ENCODE measurements at places on chromosomes 2 and 18.

DNA sequence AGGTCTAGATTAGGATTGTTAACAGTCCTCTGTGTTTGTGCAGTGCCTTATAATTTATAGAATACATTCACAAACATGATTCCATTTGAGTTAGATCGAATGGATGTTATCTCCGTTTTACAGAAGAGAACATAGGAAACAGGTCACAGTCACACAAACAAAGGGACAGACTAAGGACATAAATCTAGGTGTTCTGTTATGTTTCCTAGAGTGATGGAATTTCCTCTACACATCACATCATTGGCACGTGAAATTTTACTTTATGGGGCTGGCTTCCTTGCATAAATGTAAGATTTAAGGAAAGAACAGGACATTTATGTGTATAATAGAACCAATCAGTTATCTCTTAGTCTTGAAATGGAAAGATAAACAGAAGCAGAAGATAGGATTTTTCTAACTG is 6.4 kb downstream of the TRIM54 start:
- no peak for DNase-seq

GRCh38 chr2:98608116-98608961 is at the start of the genes COA5 and UNC50:
Gene COA5 (minus strand): TSS chr2:98608512. CDS start chr2:98608405, 107 bp downstream.
Gene UNC50 (plus strand): TSS chr2:98608589. CDS start chr2:98609760, 1,171 bp downstream.
- DNase-seq: peak; percentile 87

DNA sequence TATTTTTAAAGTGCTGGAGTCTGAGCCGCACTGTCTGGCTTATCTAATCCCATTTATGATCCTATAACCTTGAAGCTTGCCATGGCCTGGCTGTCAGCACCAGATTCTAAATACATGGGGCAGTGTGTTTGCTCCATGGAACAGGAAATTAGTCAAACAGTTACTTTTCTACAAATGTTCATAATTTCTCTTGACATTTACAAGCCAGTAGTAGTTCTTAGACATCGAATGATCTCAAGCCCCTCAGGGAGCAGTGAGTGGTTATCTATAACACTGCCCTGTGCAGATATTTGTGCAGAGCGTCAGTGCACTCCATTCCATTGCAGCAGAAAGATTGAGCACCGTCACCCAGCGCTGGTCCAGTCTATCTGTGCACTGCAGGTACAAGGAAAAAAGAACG is 205.2 kb downstream of the AGPS start:
- peak; percentile 25 for DNase-seq

GRCh38 chr2:7411691-7412090 is 494.5 kb downstream of the RNF144A start:
- DNase-seq: no peak

DNA sequence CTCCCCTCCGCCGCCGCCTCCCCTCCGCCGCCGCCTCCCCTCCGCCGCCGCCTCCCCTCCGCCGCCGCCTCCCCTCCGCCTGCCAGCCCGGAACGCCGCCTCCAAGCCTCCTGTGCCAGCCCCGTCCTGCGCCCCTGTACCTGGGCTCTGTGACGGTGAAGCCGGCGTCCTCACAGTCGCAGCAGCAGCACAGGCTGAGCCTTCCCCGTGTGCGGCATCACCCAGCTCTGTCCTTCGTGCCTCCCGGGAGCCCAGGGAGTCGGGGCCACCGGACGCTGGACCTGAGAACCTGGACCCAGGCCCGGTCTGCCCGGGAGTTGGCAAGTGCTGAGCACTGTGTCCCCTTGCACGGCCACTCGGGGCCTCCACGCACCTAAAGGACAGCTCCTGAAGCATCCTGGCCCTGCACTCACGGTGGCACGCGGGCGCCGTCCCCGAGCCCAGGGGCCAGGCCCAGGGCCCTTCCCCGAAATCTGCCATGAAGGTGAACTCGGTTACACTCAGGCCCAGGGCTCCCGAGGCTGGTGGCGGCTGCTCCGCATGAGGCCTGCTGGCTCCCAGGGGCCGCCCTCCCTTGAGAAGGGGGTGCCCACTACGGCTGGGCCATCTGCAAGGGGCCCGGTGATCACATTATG is 32.9 kb downstream of the RTP5 start:
- DNase-seq: no peak

DNA sequence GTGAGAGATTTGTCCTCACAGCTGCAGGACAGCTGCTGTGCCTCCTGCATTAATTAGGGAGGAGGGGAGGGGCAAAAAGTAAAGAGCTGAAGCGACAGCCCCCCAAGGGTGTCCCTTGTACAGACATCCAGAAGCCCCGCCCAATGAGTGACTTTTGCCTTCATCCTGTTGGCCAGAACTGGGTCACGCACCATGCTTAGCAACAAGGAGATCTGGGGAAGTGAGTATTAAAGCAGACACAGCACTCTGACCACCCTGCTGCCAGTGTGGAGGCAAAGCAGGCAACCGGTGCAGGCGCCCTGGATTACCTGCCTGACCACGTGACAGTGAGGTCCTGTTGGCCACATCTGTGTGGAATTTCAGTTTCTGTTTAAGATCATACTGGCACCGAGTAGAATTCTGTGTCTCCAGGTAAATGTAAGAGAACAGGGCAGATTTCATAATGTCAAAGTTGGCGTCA is 21.5 kb upstream of the BIN1 start:
- no peak for DNase-seq

DNA sequence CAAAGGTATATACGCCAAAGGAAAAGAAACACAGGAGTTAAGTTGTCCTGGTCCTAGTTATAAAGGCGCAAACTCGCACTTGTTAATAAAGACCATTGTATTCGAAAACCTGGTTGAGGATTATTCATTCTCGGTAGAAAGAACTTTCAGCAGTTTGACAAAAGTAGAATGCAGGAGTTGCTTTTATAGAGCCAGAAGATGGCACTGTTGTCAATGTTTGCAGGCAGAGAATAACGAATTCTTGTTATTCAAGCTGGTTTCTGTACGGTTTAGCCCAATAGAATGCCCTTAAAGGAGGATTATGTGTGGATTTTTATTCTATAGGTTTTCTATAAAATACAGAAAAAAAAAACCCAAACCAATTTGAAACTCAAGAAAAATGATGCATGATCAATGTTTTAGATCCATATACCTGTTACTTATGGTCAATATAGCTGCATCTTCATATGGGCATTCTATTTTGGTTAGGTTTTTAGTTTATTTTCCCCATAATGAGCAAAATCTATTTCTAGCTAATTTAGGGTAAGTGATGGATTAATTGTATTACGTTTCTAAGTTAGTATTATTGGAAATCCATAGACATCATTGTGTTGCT is 510.3 kb downstream of the PLCL1 start:
- peak; percentile 69 for DNase-seq

DNA sequence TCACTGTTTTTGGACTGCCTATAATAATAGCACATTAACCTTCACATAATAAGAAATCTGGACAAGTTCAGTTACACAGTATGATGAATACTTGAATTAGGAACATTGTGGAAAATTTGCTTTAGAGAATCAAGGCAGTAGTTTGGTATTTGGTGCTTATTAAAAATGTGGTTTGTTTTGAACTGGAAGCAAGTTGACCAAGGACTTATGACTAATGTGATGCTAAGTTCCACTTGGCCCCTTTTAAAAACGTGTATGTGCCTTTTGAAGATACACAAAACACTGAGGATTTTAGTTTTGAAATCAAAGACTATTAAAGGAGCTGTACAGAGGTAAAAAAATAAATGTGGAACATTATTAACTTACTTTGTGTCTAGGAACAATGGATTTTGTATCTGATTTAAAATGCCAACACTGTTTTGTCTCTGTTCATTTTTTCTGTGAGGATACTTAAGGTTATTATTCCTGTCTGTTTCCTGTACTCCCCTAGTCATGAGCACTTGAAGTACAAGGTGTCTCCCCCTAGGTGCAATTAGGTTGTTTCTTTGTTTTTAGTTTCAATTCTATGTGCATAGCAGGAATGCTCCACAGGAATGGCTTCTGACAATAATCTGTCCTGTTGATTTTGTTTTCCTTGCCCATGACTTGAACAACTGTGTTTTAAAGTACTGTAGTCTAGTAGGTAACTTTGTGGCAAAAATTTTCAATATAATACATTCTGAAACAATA is 49.6 kb upstream of the PTH2R start:
- DNase-seq: peak; percentile 31

DNA sequence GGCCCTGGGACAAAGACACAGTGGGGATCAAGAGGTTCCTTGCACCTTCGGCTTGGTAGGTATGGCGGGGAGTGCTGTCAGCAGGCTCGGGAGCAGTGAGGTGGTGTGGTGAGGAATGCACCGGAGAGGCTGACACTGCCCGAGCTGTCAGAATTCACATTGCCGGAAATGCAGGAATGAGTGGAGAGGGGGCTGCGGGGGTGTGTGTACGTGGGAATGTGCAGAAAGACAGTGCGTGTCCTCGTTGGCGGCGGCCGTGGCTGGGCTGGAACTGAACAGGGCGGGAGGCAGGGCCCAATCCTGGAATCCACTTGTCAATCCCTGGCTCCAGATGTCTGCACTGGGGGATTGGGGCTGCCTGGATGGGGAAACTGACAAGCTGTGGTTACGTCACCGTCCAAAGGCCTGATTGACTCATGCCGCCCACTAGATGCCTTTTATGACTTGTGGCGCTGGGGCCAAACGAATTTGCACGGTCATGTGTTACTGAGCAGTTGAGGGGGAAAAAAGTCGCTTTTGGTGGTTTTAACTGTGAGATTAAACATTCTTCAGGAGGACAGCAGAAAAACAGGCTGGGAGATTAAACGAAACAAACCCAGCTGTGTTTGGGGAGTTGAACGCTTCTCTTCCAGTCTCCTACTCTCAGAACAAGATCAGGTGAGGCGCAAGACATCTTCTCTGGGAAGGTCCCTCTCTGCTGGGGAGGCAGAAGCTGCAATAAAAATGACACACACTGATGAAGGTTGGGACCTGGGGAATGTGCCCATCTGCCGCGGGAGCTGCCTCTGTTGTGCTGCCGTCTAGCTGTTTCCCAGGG is 189.4 kb upstream of the GLI2 start:
- peak; percentile 97 for DNase-seq

DNA sequence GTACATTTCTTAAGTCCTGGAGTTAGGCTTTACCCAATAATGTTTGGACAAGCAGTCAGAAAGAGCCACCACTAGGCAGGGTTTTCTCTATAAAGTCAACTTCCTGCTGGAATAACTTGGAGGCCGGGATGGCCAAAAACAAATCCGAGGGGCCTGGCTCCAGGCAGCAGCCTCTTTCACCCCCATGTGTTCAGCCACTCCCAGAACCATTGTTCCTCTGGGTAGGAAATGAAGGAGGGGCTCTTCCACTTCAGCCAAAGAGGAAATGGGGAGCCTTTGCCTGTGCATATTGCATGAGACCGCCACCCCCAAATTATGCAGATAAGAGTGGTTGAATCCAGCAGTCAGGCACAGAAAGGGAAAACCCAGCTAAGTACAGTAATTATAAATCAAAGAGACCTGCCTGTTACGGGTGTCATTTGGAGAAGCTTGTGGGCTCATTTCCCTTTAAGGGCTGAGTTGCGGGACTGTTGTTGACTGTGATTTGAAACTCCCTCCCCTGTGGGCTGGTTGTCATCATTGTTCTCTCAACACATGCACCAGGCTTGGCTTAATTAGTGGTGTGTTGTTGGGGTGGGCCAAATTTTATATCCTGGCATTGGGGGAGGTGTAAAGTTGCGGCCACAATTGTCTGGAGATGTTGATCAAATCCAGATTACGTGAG is 212.8 kb upstream of the SOX11 start:
- DNase-seq: no peak

GRCh38 chr2:169562519-169562918 is 11.1 kb downstream of the FASTKD1 start:
- no peak for DNase-seq

- no peak for DNase-seq
Measured at GRCh38 chr18:48066225-48066652, 135.8 kb upstream of the SMAD2 start.

DNA sequence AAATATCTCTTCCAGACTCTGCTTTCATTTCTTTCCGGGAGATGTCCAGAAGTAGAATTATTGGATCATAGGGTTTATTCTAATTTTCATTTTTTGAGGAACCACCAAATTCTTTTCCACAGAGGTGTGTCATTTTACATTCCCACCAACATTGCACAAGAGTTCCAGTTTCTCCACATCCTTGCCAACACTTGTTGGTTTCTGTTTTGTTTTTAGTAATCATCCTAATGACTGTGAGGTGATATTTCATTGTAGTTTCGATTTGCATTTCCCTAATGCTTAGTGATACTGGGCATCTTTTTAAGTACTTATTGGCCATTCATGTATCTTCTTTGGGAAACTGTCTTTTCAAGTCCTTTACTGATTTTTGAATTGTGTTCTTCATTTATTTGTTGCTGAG is 513.1 kb downstream of the PARD3B start:
- DNase-seq: peak; percentile 22

GRCh38 chr18:44536046-44536445 is 144.6 kb upstream of the SETBP1 start:
- DNase-seq: peak; percentile 90

DNA sequence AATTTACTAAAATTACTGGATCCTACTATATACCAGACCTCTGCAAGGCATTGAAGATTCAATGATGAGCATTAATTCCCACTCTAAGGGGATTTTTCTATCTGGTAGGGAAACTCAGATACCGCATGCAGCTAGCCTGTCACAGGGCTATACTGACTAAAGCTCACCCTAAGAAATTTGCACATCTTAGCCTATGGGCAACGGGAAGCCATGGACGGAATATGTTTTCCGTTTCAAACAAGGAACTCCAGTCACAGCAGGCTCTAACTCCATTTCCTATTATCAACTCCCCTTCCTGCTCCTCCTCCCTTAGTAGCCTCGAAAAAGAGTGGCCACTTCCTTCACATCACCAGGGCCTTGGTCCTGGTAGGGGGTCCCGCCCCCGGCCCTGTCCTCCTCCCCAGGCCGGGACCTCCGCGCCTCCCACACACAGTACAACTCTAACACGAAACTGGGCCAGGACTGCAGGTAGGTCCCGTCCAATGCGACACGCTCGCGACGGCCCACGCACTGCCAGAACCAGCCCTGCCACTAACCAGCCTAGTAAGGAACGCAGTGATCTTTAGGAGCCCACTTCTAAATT is 659 bp upstream of the COX5B start:
- DNase-seq: no peak

DNA sequence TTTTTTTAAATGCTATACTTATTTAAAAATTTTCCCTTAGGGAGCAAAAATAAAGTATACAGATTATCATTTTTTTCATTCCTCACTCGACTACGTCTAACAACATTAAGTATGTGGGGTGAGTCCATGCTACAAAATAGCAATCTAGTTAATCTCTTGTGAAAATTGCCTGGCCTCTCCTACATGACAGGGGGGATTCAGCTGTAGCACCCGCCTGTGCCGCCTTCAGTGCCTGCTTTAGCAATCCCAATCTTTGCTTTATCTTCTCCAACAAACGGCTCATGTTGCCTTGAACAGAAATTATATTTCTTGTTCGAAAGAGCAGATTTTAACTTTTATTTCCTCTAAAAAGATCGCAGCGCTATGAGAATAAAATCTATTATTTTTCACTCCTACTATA is 2.4 kb upstream of the SOX11 start:
- DNase-seq: no peak

GRCh38 chr2:207252979-207253645 is 87.4 kb upstream of the KLF7 start:
- peak; percentile 48 for DNase-seq

- DNase-seq: peak; percentile 13
Measured at GRCh38 chr2:71852141-71852711, 295.4 kb downstream of the CYP26B1 start.

- no peak for DNase-seq
Measured at GRCh38 chr2:79612999-79613398, 100.1 kb downstream of the CTNNA2 start.

Data from fibroblast of mammary gland (primary cell).